ENCODE measurements at places on chromosomes 5 and 9.

DNA sequence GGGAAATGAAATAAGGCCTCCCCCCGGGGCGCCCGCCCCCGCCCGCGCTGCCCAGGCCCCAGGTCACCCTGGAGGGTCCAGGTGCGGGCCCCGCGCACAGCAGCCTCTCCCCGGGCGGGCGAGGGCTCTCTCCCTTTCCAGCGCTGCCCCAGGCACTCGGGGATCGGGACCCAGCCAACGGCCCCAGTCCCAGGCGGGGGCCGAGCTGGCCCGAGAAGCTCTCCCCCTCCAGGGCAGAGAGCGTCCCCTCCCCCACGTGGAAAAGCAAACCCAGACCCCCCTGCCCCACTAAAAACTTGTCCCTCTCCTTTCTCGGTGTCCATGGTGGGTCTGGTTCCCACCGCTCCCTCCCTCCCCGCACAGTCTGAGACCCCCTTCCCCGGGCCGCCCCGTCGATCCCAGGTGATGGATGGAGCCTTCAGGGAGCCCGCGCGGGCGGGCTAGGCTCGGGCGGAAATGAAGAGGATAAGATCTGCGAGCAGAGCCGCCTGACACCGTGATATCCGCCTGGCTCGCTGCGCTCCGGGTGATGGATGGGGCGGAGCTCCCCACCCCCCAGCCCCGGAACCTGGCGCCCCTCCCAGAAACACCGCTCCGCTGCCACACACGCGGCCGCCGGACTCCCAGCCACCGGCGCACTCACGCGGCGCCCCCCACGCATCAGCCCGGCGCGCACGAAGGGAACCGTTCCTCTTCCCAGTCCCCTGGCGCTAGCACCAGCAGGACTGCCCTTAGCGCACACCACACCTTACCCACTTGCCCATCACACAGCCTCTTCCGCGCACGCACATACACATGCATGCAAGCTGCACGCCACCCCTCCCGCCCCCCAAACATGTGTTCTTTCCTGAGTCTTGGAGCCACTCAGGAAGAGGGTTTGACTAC, 81.7 kb upstream of the ZBTB43 start:
- DNase-seq = peak; percentile 80

DNA sequence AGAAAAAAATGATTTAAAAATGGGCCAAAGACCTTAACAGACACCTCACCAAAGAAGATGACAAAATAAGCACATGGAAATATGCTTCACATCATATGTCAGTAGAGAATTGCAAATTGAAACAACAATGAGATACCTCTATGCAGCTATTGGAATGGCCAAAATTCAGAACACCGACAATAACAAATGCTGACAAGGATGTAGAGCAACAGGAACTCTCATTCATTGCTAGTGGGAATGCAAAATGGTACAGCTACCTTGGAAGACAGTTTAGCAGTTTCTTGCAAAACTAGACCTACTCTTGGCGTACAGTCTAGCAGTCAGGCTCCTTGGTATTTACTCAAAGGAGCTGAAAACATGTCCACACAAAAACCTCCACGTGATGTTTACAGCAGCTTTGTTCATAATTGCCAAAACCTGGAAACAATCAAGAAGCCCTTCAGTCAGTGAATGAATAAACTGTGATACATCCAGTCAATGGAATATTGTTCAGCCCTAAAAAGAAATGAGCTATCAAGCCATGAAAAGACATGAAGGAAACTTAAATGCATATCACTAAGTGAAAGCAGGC, 10.5 kb upstream of the MVB12B start:
- DNase-seq = no peak

GRCh38 chr5:75365740-75366139, 28.7 kb downstream of the HMGCR start:
- no peak for DNase-seq

DNA sequence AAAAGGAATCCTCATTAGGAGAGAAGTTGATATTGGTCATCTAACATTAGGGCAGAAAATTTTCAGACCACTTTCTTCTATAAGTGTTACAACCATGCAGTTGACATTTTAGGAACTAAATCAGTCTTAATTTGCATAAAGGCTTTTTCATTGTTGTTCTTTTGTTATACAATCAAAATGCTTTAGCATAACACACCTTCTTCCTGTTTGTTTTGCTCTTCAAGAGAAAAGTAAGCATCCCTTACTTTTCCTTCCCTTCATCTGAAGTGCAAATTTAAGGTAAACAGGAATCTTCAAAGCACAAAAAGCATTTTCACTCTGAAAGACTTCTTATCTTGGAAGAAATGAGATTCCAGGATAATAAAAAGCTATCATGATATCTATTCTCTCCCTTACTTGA, 273.6 kb downstream of the PTPRD start:
- no peak for DNase-seq

- no peak for DNase-seq
Observed at GRCh38 chr9:91174772-91175171, 186.9 kb downstream of the AUH start.

- no peak for DNase-seq
Observed at GRCh38 chr5:15821506-15821905, 321.5 kb downstream of the FBXL7 start.

DNA sequence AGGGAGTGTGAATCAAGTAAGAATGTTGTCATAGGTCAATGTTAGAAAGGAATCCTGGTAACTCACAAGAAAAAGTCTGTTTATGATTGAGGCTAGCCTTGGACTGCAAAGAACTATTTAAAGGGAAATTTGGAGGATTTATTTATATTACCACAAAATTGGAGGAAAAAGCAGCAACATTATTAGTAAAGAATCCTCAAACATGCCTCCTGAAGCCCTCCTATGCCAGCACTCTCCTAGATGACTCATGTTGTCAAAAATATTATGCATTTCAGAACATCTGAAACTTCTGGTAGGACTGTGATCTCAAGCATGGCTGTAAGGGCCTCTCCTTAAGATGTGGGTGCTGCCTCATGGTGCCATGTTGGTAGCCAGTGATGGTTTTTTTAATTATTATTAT, 628.5 kb downstream of the CHSY3 start:
- DNase-seq = no peak

- DNase-seq = no peak
Observed at GRCh38 chr9:105194234-105194633, 50.2 kb upstream of the SLC44A1 start.

DNA sequence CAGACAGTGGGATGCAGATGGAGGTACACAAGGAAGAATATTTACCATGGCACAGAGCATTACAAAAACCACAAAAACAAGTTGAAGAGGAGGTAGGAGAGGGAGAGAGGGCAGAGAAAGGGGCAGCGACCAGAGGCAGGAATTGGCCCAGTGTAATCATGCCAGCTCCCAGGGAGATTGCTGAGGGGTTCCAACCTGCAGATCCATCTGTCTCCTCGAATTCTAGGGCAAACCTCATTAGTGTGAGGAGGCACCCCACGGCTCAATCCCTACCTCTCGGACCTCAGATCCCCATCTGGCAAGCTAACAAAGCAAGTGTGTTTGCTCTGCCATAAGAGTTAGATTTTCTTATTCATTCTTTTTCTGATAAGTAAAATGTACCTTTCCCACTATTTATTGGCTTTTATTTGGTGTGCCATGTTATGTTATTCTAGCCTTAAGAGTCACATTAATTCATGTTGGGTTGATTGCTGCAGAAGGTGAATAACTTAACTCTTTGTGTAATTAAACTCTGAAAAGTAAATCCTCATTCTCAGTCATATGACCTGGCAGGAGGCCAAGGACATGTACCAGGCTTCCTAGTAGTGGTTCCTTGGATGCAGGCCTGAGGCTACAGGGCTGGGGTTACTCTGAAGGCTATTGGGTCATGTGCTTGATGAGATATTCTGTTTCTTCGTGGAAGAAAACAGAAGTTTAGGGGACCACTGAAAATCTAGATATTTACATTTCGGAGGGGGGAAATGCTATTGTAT, 315.2 kb upstream of the ATP10B start:
- no peak for DNase-seq

GRCh38 chr9:33295571-33295970, 5.3 kb downstream of the NFX1 start:
- peak; percentile 58 for DNase-seq

DNA sequence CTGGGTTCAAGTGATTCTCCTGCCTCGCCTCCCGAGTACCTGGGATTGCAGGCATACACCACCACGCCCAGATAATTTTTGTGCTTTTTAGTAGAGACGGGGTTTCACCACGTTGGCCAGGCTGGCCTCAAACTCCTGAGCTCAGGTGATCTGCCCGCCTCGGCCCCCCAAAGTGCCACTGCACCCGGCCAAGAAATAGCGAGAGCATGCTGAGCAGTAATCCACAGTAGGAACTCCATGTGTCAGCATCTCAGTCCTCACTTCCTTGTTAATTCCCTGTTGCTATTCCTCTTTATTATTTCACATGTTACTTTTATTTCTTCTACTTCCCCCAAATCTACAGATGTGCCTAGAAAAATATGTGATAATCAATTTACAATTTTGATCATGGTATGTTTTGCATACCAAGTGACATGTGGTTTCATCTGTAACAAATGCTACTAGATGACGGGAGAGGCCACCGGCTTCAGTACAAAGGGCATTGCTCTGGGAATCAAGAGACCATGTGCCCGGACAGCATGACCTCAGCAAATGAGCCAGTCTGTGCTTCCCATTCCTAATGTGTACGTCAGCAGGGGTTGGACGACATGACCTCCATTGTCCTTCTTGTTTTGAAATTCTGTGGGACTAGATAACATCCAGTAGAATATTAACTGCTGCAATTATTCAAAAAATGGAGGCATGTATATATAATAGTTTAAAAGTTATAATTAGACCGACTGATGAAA, 61.6 kb downstream of the FNBP1 start:
- no peak for DNase-seq

- no peak for DNase-seq
Observed at GRCh38 chr9:132646726-132647125, 23.1 kb downstream of the DDX31 start.

GRCh38 chr9:91534374-91534773, 110.7 kb upstream of the NFIL3 start:
- DNase-seq = no peak

GRCh38 chr5:146378986-146379385, 40.3 kb downstream of the POU4F3 start:
- DNase-seq = no peak

DNA sequence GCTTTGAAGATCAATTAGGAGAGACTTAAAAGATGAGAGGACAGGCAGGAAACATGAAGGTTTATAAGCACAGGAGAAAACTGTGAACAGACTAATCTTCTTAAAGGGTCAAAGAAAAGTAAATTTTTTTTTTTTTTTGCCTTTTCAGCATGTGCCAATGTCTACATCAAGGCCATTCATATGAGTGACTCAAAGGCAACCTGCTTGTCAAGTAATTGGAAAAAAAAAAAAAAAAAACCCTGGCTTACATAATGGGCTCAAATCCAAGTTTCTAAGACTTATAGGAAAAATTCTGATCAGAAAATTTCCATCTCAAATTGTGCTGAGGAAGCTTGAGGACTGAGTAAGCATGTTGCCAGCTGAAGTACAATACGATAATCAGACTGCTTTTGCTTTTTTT, 15.9 kb downstream of the PPP2R2B start:
- no peak for DNase-seq

GRCh38 chr9:23551929-23552707, 273.9 kb downstream of the ELAVL2 start:
- no peak for DNase-seq

GRCh38 chr9:19896161-19896560, 107.3 kb upstream of the SLC24A2 start:
- no peak for DNase-seq

- DNase-seq = peak; percentile 79
Observed at GRCh38 chr9:129177443-129177790, 644 bp downstream of the IER5L start.

DNA sequence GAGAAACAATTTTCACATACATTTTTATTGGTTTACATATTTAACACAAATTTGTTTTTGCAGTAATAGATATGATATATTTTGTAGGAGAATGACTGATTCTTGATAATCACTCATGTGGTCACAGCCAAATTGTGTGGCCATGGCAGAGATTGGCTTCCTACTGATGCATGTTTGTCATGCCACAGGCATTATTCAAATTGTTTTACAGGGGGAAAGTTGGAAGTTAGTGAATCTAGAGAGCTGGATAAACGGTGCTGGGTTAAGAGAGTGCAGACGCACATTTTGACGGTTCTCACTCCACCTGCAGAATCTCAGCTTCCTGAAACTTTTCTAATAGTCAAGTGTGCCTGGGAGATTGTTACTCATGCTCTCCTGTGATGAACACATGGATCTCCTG, 91.1 kb upstream of the FBN2 start:
- no peak for DNase-seq

- DNase-seq = no peak
Observed at GRCh38 chr5:160926428-160926827, 74.4 kb upstream of the ATP10B start.

- DNase-seq = no peak
Observed at GRCh38 chr5:112776301-112776856, 38.7 kb downstream of the APC start.

DNA sequence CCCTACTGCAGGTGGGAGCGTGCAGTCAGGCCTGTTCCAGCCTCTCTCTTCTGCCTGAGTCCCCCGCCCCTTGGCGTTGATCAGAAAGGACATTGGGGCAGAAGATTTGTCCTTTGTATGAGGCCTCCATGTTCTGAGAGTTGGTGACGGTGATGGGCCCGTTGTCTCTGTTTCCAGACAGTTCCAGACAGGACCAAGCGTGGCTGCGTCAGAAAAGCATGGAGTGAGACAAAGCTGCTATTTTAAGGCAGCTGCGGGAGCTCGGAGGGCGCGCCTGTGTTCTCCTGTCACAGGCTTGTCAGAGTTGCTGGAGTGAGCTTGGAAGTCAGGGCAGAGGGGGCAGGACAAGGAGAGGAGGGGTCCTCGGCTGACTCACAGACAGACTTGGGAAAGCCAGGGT, 32.1 kb upstream of the SH3PXD2B start:
- DNase-seq = no peak

GRCh38 chr9:7111413-7111812, 353.6 kb downstream of the KDM4C start:
- DNase-seq = no peak

DNA sequence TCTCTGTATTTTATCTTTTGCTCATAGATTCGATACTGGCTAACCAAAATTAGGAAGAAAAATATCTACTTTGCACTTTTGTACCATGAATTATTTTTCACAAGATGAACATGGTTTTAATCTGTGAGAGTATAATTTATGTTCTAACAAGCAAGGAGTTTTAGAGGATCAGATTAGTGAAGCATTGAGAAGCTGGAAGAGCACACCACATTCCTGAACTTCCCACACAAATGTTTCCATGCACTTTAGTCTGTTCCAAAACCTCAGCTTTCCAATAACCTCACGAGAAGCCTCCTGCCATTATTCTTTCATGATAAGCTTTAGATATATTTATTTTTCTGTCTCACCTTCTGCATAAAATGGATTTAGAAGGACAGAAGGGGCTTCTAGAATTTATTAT, 98.7 kb upstream of the MPDZ start:
- DNase-seq = no peak

- DNase-seq = no peak
Observed at GRCh38 chr5:127153521-127153920, 80.2 kb upstream of the C5orf63 start.

- no peak for DNase-seq
Observed at GRCh38 chr9:70880535-70880934, 240.9 kb downstream of the TRPM3 start.

- DNase-seq = no peak
Observed at GRCh38 chr5:154058055-154059038, 19.6 kb downstream of the MFAP3 start.

- DNase-seq = no peak
Observed at GRCh38 chr5:89280103-89281037, 397.4 kb upstream of the MEF2C start.
